M059J (cell line): ENCODE measurements at places on chromosomes 1 and 21. TPM values are rescaled to one million over a fixed set of nuclear protein-coding genes. Genes with fewer than 3 reads are reported as not detected.

Gene PODN
- total RNA-seq, result not detected in 2 replicates

GRCh38 chr1:24311741-24312140, 7.4 kb upstream of the GRHL3 start:
- no peak for DNase-seq

DNA sequence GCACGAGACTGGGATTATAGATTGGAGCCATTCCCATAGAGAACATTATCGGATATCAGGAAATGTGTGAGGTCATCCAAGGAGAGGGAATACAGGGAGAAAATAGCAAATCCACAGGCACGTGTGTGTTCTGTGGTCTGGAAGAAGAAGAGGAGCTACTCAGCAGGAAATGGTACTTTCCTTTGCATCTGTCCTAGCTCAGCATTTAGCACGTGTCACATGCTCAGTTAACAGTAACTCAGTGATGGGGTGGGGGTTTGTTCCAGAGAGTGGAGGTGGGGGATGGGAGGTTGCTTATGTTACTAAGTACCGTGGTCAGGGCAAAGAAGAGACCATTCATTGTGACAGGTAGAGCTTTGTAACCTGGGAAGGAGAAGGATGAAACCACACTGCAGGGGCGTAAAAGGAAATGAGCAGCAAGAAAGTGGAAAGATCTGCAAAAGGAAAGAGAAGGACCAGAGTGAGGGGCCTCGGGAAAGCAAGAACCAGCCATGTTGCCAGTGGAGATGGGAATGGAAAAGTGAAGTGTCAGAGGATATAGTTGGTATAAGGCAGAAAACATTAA, 100.4 kb downstream of the ATP5PO start:
- no peak for DNase-seq

- no peak for DNase-seq
Measured at GRCh38 chr1:101732261-101732660, 264.5 kb downstream of the OLFM3 start.
